ENCODE measurements at places on chromosomes 16 and 17.

DNA sequence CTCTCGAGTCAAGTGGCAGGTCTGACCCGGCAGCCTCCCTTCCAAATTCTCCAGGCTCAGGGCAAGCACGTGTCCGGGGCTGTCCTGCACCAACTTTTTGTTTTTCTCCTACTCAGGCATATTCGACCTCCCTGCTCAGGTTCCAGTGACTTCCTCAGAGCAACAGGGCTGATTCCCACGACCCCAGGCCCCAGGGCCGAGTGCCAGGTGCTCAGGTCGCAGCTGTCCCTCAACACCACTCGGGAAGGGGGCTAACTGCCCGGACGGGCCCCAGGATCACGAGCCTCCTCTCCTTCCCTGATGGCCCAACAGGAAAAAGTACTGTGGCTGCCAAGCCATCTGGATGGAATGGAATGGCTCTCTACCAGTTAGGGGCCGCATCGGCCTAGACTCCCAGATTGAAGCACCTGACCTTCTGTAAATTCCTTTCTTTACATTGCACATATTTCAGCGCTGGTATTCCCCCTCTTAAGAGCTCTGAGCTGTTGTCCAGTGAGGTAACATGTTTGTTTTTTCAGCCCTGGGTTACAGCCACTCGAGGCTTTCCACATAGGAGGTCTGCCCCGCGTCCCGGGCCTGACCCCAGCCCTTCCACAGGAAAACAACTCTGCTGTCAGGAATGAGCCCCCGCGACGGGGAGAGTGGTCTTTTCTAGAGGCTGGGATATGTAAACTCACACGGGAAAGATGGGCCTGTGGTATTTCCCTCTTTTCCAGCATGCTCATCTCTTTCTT, 25.0 kb downstream of the NXN start:
- DNase-seq: no peak

DNA sequence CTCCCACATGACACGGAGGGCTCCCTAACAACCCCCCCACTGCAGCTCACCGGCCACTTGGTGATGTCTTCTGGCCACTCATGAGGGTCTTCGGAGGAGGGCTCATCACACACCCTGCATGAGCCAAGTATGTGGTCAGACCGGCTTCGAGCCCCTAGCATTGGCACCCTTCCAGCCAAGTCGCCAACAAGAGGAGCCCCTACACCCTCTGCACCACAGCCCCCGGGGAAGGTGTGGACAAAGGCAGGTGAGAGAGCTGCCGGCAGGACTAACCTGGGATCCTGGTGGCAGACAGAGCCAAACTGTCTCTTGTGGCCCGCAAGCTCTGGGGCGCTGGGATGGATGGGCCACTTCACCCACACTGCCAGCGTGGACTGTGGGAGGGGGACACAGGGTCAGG, 6.5 kb downstream of the SNRNP25 start:
- no peak for DNase-seq

DNA sequence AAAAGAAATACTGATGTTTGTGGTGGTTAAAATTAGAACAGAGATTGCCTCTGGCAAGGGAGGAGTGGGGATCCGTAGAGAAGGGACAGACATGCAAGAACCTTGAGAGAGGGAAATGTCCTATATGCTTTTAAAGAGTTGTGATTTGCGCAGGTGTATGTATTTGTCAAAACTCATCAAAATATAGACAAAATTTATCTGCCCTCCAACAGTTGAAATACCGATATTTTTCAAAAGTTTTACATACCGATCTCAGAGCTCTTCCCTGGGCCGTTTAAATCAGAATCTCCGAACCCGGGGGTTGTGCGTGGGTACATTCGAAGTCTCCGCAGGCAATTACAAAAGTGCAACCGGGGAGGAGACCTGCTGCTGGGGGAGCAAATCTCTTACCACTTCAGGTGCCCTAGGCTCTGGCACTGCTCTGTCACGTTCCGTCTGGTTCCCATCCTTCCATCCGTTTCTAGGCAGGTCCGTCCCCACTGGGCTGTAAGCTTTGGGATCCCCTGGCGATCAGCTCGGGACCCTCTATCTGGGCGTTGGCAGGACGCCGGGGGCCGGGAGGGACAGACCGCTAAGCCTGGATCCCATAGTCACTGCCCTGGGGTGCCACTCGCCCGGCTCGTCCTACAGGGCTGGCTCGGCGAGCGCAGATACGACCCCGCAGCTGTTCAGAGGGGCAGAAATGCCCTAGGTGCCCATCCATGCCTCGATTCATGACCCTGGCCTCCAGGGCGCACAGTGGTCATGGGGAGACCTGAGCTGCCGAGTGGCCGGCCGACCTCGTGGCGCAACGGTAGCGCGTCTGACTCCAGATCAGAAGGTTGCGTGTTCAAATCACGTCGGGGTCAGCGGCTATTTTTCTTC, 4.2 kb downstream of the BORCS6 start:
- peak; percentile 90 for DNase-seq

DNA sequence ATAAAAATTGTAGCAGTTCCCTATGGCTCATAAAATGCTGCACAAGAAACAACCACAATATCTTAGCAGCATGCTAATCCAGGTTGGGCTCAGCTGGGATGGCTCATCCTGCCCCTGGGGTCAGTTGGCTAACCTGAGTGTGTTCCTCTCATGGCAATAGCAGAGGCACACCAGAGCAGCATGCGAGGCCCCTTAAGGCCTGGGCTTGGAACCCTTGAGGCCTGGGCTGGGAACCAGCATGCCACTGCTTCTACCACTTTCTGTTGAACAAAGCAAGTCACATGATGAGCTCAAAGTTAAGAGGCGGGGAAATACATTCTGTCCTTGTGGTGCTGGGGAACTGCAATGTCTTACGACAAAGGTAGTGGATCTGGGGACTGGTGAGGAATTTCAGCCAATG, 154.4 kb upstream of the FOXF1 start:
- no peak for DNase-seq

GRCh38 chr17:77513045-77513444, 372.3 kb downstream of the SEC14L1 start:
- DNase-seq: no peak

GRCh38 chr17:76138234-76138895, 2.7 kb downstream of the FOXJ1 start:
- DNase-seq: no peak

DNA sequence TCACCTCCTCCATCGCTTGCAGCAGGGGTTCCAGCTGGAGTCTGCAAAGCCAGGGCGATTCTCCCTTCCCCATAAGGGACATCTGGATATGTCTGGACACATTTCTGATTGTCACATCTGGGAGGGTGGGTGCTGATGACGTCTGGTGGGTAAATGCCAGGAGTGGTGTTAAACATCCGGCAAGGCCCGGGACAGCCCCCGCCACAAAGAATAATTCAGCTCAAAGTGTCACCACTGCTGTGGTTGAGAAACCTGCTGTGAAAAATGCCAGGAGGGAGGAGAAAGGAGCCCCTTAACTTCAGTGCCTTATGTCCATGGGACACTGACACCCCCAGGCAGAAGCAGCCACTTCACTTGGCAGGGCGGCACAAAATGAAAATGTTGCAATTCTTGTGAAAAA, 179.4 kb upstream of the SDK2 start:
- DNase-seq: peak; percentile 25

GRCh38 chr17:57463103-57463885, 207.0 kb downstream of the MSI2 start:
- DNase-seq: peak; percentile 97

DNA sequence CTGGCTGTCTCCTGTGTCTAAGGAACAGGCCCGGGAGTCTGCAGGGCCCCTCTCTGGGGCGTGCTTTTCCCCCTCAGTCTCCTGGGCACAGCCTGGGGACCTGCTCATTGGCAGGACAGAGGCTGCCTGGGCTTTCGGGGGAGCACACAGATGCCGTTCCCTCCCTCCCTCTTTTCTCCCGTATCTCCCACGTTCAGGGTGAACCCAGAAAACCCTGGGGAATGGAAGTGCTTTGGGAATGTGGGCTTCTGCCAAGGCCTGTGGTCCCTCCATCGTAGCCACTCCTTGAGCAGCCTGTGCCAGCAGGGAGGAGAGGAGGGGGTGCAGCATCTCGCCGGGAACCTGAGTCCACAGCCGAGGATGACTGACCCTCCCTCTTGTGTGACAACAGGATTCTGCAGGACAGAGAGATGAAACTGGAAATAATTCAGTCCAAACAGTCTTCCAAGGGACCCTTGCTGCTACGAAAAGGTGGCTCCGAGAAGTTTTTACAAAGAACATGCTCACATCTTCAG, 52.0 kb downstream of the RNF213 start:
- DNase-seq: no peak

DNA sequence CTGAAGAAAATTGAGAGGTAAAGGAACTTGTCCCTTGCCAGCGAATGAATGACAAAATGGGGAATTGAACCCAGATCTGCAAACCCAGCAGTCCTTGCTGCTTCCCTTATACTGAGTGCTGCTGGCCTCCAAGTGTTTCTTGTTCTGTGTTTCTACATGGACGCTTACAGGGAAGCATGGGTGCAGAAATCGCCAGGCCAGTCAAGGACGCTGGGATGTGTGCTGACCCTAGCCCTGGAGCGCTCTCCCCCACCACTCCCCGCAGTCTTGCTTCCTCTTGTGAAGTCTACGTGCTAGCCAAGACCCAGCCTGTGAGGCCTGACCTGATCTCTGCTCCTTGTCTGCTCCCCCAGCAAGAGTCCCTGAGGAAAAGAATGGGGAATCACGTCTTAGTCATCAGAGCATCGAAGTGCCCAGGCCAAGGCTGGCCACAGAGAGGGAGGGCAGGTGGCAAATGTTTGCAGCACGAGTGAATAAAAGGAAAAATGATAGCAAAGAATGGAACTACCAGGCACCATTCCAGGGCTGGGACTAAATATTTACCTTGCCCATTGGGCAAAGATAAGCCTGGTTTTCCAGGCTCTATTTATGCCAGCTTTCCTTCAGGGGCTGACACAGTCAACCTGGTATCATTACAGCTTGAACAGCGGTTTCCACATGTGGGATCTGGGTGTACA, 17.4 kb downstream of the CA4 start:
- DNase-seq: no peak

DNA sequence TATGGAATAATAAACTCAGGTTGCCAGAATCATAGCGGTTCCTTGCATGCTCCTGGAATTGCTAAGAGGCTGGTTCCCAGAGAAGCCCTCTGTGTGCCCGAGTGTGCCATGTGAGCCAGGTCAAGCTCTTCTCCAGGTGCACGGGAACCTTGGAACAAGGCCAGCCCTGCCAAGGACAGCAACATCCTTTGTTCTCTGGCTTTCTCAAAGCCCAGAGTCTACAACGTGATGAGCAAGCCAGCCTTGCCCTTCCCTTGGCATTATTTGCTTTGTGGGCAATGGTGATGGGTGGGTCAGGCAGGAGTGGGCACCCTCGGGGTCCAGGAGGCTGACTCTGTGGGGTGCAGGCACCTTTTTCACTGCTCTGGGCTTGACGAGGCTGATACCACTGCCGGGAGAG, 14.2 kb upstream of the SEC14L1 start:
- no peak for DNase-seq

GRCh38 chr17:38601539-38602351, 4.0 kb downstream of the SRCIN1 start:
- peak; percentile 29 for DNase-seq

DNA sequence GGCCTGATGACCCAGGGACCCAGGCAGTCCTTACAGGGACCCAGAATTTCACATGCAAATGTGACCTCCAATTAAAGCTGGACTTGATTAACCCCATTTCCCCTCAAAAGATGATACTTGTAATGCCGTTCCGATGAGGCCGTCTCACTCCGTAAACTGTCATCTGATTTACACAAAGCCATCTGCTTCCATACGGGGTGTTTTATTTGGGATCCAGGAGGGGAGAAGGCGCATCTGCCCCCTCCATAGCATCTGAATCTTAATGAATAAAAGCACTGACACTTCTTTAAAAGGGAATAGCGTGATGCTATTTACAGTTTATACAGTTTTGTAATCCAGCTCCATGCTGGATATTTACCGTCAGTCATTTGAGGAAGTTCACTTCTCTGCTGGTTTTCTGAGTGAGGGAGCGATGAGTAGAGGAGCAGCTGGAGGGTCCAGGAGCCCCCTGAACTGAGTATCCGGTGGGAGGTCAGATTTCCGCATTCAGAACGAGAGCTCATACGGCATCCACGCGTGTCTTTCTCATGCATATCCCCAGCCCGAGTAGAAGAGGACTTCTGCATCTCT, 452.7 kb downstream of the WWOX start:
- DNase-seq: no peak

- DNase-seq: no peak
Observed at GRCh38 chr17:47275245-47275984, 21.8 kb downstream of the ITGB3 start.

DNA sequence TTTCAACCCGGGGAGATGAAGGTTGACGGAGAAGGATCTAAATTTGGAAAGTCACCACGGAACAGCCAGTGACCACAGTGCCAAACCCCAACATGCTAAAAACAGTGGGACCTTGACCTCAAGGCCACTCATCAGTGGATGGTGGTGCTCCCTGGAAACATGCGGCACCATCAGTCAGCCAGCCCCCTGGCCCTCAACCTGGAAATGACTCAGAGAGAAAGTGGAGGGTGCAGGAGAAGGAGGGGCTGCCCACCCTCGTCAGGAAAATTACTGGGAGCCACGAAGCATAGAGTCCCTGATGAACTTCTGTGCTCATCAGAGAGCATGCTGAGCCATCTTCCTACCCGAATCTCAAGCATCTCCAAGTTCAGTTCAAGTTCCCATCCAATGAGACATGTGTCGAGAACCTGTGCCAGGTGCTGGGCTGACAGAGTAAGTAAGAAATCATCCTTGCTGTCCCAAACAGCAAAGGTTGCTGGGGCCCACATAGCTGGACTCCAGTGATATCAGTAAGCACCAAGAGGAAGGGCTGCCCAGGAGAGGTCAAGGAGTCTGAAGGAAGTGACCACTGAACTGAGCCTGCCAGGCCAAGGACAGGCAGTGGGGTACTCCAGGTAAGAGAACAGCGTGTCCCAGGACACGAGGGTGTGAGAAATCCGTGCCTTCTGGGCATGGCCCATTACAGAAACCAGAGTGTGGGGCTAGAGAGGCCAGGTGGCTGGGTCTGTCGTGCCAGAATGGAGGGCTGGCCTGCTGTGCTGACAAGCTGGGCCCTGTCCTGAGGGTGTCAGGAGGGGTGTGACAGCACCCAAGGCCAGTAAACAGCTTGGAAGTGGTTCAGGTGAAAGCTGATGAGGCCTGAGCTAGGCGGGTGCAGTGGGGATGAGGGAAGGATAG, 5.2 kb downstream of the PECAM1 start:
- peak; percentile 62 for DNase-seq

DNA sequence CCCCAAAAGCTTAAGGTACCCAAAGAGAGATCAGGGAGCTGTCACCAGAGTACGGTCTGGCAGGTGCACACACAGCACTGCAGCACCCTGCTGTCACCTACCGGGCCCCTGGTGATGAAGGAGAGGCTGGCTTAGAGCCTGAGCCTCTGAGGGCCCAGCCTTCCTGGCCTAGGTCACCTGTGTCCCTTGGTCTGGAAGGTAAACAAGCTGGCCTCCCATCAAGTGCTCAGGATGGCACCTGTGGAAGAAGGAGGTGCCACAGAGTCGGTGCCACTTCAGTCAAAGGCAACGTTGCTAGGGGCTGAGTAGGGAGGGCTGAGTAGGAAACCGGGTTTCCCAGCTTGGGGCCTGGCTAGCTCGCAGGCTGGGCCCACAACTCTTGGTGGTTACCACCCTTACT, 70.7 kb downstream of the COG7 start:
- no peak for DNase-seq

- no peak for DNase-seq
Observed at GRCh38 chr16:86337138-86337537, 173.2 kb upstream of the FOXF1 start.

- no peak for DNase-seq
Observed at GRCh38 chr16:17802571-17802970, 331.8 kb upstream of the XYLT1 start.

GRCh38 chr16:15672514-15673167, 22.6 kb downstream of the NDE1 start:
- DNase-seq: no peak

- no peak for DNase-seq
Observed at GRCh38 chr16:77238593-77238992, 39.4 kb downstream of the SYCE1L start.
